DMS79 (cell line): ENCODE measurements at places on chromosomes 2 and 18.

- peak; percentile 18 for DNase-seq
Observed at GRCh38 chr2:230866756-230867523, 2.2 kb downstream of the ITM2C start.

GRCh38 chr2:169275696-169276444, 86.5 kb downstream of the LRP2 start:
- DNase-seq, result no peak

- DNase-seq, result no peak
Observed at GRCh38 chr2:25349397-25349796, 7.7 kb upstream of the DNMT3A start.

- DNase-seq, result no peak
Observed at GRCh38 chr2:239212121-239212928, 188.5 kb downstream of the HDAC4 start.

- no peak for DNase-seq
Observed at GRCh38 chr2:15189216-15189615, 371.9 kb downstream of the NBAS start.

GRCh38 chr2:128637481-128638155, 318.9 kb upstream of the HS6ST1 start:
- DNase-seq, result no peak

- DNase-seq, result no peak
Observed at GRCh38 chr2:120988700-120989511, 253.2 kb downstream of the GLI2 start.

- no peak for DNase-seq
Observed at GRCh38 chr2:183477296-183477695, 353.1 kb downstream of the NUP35 start.

- no peak for DNase-seq
Observed at GRCh38 chr2:142300517-142300916, 169.7 kb upstream of the LRP1B start.

- no peak for DNase-seq
Observed at GRCh38 chr2:148259674-148260073, 238.8 kb downstream of the MBD5 start.

DNA sequence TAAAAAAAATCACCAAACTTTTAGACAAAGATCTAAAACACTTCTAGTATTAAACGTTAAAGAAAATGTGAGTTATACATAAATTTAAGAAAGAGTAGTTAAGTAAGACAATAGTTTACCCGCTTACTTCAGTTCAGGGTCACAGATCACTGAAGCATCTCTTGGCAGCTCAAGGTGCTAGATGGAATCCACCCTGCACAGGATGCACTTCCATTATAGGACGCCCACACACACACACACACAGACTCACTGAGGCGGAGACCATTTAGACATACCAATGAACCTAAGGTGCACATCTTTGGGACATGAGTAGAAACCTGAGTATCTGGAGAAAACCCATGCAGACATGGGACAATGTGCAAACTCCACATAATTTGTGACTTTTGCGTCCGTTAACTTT, 630.6 kb upstream of the ZNF804A start:
- no peak for DNase-seq
